Stimulated activated CD4-positive, alpha-beta T cell treated with anti-CD3 and anti-CD28 coated beads, Interleukin-1b, Interleukin-23, amount 100 ng/mL, for 48 hours (primary cell): ENCODE measurements at places on chromosomes 6 and 20.
A peak's percentile ranks its signal among the peaks of the same experiment; 100 is the strongest.

DNA sequence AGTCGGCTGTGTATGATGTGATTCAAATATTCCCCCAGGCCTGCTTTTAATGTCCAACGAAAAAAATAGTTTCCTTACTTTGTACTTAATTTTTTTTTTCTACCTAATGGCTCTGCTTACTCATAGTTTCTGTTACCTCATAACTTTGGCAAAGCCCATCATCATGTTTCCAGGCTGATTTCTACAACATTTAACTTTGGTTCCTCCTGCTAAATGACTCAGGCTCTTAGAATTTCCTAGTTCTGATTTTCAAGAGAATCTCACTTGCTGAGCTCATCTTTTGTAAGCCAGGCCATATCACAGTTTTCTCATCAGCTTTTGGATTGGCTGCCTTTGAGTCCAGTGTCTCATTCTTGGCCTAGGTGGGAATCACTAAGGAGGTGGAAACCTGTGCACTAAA is 323.1 kb downstream of the HDGFL1 start:
- no peak for DNase-seq

GRCh38 chr6:85986681-85987080 is 344.0 kb upstream of the SYNCRIP start:
- DNase-seq, result no peak

DNA sequence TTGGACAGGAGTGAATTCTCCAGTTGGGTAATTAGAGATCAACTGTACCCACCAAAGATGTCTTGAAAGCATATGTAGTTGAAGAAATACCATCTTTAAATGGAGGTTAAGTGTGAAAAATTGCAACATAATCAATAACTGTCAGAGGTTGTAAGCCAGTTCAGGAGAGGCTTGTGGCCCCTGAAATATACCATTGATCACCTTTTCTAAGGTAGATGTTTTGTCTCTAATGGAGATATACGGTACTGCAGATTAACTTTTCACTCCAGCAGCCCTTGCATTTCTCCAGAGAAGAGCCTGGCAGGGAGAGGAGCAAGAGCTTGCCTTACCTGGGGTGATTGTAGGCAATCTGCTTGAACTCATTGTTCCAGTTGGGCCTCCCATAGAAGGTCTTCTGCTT is 48.8 kb downstream of the NOX3 start:
- no peak for DNase-seq

DNA sequence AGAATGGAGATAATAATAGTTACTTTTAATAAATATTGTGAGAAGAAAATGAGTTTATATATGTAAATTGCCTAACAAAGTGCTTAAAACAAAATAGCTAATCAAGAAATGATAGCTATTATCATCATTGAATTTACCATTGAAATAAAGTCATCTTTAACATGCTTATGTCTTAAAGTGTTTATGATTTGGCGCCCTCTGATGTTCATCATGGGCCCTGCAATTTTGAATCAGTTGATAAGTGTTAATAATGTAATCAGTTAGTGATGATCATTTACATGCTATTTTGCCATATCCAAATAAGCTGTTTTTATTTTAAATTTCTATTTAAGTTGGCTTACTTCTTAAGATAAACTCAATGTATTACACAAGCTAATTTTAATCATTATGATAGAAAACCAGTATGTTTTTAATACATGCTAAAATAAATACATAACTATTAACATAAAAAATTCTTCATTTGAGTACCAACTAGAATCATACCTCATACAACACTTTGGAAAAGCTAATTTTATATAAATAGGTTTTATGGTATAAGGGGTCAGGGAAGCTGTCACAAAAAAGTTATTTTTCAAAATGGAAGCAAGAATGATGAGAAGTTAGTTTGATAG is 39.2 kb upstream of the TPD52L1 start:
- peak; percentile 33 for DNase-seq

DNA sequence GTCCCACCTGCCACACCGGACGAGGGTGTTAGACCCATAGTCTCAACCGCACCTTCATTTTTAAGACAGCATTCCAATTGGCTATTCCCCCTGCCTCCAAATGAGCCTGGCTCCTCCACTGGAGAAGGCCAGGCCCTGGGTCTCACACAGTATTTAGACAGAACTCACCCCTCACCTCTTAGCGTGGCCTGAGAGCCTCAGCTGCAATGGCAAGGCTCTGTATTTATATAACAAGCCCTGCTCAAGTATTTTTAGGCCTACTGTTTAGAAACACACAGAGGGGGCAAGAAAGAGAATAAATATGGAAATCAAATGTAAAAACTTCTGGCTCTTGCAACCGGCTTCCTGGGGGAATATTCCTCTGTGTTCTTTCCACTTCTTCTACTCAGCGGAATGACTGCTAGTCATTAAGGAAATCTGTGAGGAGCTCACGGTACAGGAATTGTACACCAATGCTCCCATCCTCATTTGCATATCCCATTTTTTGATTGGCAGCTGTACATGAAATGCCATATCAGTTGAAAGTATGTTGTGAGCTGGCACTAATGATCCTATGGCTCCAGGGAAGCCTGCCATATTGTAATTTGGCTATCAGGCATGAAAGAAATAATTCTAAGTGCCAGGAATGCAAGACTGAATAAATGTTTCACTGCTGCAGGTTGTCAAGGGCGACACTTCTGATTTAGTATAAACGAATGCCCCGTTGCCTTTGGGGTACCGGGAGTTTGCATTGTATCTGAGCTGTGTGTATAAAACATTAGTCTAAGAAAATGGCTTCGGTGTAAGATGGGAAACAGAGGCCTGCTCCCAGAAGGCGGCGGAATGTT is 207.5 kb downstream of the ZNF217 start:
- DNase-seq, result no peak

- no peak for DNase-seq
Measured at GRCh38 chr6:22682979-22683378, 113.6 kb downstream of the HDGFL1 start.

- no peak for DNase-seq
Measured at GRCh38 chr20:48797850-48798747, 29.7 kb downstream of the PREX1 start.

DNA sequence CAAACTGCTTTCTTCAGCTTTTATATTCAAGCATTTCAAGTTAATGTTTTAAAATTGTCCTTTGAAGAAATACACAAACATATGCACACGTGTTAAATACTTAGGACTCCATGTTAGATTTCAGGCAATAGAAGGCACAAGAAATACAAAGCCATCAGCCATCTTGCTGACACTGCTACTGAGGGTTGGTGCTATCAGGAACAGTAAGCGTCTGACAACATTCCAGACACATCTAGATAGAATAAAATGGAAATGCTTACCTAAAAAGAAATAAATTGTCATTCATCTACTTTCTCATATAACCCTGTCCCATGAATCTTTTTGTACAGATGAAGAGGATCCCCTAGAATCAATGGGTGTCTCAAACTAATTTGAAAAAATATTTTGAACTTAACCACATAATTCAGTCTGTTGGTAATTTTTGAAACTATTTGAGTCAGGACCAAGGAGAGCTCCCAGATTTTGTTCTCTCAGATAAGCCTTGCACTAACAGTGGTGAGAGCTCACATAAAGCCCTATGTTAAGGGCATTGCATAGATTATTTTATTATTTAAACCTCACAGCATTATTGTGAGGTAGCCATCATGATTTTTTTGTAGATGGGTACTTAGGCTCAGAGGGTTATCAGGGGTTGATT is 631.1 kb upstream of the POU3F2 start:
- no peak for DNase-seq

GRCh38 chr6:100228834-100229441 is 234.9 kb upstream of the MCHR2 start:
- DNase-seq, result peak; percentile 50

GRCh38 chr20:60242836-60243505 is 284.7 kb downstream of the CDH26 start:
- DNase-seq, result no peak

- DNase-seq, result no peak
Measured at GRCh38 chr6:120675886-120676285, 658.4 kb downstream of the TBC1D32 start.

GRCh38 chr6:33633084-33633461 is 12.0 kb downstream of the ITPR3 start:
- no peak for DNase-seq

- no peak for DNase-seq
Measured at GRCh38 chr20:33830371-33830770, 19.2 kb downstream of the CHMP4B start.

DNA sequence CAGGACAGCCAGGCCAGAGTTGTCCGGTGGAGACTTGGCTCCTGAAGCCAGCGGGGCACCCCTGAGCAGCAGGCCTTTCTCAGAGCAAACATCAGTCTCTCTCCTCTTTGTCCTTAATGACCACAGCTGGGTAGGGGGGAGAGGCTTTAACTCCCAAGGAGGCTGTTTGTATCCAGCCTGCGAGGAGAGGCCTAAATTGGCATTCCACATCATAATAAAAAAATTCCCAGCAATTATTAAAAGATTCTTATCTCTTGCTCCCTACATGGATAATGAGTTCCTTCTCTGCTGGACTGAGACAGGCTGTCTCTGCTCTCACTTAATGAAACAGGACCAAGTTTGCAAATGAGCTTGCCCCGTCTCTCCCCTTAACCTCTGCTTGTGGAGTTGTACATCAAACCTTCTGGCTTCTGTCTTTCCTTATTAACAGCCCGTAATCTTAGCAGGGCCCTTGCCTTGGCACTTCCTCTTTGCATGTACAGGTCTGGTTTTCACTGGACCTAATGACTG is 838.2 kb downstream of the MAFB start:
- no peak for DNase-seq

DNA sequence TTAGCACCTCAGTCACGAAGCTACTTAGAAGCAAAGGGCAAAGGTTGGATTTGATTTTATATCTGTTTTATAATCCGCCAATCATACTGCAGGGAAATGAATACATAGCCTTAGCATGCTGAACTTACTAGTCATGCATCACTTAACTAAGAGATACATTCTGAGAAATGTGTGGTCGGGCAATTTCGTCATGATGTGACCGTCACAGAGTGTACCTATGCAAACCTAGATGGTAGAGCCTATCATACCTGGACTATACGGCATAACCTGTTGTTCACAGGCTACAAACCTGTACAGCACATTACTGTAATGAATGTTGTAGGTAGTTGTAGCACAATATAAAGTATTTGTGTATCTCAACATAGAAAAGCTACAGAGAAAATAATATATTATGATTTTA is 345.2 kb upstream of the RGS17 start:
- no peak for DNase-seq

- no peak for DNase-seq
Measured at GRCh38 chr6:10603219-10603618, 82.1 kb downstream of the GCNT2 start.

DNA sequence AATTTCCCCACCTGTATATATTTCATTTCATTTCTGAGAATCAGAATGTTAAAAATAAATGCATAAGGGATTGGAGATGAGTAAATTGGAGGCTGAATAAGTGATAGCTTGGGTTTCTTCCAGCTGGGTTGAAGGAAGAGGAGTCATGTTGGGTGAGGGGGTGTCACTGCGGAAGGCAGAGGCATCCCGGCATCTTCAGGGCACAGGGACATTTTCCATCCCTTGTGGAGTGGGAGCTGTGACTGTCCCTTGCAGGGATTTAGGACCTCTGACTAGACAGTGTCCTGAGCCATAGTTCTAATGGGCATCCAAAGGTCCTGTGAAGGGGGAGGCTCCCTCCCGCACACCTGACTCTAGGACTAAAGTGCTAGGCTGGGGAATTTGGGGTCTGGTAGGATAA is 2.1 kb downstream of the MCHR2 start:
- no peak for DNase-seq

GRCh38 chr6:118578617-118579016 is 30.5 kb downstream of the PLN start:
- DNase-seq, result no peak

- peak; percentile 22 for DNase-seq
Measured at GRCh38 chr6:75526502-75527127, 33.0 kb upstream of the FILIP1 start.

- DNase-seq, result no peak
Measured at GRCh38 chr20:25338112-25339023, 52.3 kb downstream of the ABHD12 start.

GRCh38 chr6:49531774-49532569 is 18.5 kb upstream of the C6orf141 start:
- no peak for DNase-seq

DNA sequence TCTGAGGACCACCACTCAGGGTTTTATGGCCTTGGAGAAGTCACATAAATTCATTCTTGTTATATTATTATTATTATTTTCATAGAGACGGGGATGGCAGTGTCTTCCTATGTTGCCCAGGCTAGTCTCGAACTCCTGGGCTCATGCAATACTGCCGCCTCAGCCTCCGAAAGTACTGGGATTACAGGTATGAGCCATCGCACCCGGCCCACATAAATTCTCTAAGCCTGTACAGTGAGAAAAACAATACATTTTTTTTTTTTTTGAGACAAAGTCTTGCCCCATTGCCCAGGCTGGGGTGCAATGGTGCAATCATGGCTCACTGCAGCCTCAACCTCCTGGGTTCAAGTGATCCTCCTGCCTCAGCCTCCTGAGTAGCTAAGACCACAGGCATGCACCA is 753 bp upstream of the FASTKD5 start:
- no peak for DNase-seq

- no peak for DNase-seq
Measured at GRCh38 chr20:62952968-62953838, 694 bp downstream of the SLC17A9 start.

GRCh38 chr6:33926451-33926850 is 122.6 kb upstream of the MLN start:
- no peak for DNase-seq

- no peak for DNase-seq
Measured at GRCh38 chr6:53805725-53806124, 10.9 kb downstream of the LRRC1 start.

DNA sequence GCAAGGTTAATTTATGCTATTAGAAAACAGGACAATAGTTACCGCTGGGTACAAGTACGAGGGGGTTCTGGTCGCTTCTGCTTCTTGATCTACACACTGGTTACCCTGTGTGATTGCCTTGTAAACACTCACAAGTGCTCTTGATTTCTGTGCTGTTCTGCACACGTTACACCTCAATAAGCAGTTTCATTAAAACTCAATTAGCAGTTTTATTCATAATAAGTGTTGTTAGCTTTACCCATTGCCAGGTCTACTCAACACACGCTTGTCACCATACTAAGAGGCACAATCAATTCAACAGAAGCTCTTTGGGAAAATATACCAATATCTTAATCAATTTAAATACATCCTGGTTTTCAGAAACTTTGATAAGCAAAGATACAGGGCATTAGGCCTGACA is 20.4 kb downstream of the BMP7 start:
- DNase-seq, result no peak

- no peak for DNase-seq
Measured at GRCh38 chr6:52587001-52587400, 10.1 kb upstream of the TRAM2 start.
